ENCODE measurements at places on chromosomes 1 and 21.
A peak's percentile ranks its signal among the peaks of the same experiment; 100 is the strongest.

GRCh38 chr1:23896491-23896890 lies 16.7 kb downstream of the CNR2 start:
- no peak for DNase-seq

GRCh38 chr1:197924516-197925123 lies 7.4 kb downstream of the LHX9 start:
- DNase-seq: no peak

GRCh38 chr1:37537378-37537777 lies 16.7 kb downstream of the SNIP1 start:
- DNase-seq: no peak

GRCh38 chr1:8879922-8880676 lies 1.6 kb upstream of the ENO1 start:
- peak; percentile 26 for DNase-seq

- no peak for DNase-seq
Measured at GRCh38 chr1:236204656-236205055, 62.3 kb downstream of the GPR137B start.

DNA sequence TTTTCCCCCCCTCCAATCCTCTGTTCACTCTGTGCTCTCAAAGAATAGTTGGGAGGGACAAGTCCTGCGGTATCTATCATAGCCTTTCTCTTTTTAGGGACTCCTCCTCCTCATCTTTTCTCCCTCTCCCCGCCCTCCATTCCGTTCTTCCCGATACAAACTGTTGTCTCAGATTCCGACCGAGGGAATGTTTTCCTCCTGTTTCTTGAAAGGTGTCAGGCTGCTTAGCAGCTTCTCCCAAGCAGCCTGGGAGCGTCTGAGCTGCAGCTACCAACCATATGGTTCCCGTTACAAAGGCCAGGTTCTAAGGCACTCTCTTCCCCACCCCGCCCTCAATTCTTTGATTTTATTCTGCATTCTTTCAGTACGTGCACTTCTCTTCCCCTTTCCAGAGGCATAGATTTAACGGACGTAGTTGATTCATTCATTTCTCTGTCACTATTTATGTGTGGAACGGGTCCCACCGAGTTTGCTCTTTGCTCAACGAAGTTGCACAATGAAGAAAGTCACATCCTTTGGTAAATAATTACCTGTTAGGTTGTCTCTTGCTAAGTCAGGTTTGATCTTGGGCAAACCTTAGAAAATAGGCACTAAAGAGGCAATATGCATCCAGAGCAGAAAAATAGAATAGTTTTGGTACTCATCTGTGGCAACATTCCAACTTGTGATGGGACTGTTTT lies 2.8 kb downstream of the ADGRL2 start:
- DNase-seq: no peak

DNA sequence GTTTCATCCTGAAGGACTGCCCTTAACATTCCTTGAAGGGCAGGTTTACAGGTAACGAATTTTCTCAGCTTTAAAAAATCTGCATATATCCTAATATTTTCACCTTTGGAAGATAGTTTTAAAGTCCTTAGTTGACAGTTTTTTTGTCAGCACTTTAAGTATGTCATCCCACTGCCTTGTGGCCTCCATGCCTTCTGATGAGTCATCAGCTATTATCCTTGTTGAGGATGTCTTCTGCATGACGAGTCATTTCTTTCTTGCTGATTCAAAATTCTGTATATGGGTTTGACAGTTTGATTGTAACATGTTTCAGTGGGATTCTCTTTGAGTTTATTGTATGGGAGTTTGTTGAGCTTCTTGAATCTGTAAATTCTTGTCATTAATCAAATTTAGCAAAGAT lies 500.6 kb downstream of the DISC1 start:
- no peak for DNase-seq

DNA sequence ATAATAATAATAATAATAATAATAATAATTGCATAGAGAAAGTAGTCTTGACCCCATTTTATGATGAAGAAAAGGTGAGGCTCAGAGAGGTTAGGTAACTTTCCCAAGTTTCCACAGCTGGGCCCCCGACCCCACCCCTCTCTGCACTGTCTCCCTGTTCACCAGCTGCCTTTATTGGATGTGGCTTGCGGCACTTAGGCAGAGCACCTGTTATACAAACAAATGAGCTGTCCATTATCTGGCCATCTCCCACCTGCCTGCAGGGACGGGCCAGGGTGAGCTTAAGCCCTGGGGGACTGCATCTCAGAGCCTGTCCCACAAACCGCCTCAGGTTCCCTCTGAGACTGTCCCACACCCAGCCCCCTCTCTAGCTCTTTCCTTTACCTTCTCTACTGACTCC lies 10.1 kb upstream of the EFNA1 start:
- no peak for DNase-seq

GRCh38 chr1:226021401-226021800 lies 22.3 kb upstream of the SDE2 start:
- DNase-seq: no peak

- no peak for DNase-seq
Measured at GRCh38 chr21:45211661-45212060, 76.0 kb downstream of the POFUT2 start.

DNA sequence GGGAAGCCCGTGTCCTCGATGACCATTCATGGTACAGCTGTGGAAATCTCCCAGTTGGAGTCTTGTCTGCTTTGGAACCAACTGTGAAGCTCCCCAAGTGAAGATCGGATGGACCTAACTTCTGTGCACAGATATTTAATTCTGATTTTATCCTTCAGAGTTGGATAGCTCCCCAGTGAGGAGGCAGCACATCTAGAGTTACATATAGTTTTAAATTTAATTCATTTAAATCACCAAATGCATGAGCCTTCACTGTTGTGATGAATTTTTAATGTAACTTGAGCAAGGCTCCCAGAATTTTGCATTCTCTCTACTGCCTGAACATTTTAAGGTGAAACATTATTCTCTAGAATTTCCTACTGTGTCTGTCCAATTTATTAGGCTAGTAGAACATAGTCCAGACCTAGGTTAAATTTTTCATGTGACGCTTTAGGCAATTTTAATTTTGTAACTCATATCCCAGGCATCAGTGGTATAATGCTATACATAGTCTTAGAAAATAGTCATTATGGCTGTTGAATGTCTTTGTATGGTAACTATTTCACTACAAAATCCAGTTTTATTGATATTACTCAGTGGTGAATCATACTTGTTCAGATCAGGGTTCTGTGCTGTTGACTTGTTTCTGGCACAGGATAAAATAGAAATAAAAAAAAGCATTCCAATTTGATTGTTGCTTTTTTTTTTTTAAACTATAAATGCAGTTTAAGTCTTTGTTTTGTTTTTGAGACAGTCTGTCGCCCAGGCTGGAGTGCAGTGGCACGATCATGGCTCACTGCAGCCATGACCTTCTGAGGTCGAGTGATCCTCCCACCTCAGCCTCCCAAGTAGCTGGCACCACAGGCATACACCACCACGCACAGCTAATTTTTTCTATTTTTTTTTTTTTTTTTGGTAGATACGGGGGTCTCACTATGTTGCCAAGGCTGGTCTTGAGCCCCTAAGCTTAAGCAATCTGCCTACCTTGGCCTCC lies 66.9 kb downstream of the PRDM2 start:
- no peak for DNase-seq

DNA sequence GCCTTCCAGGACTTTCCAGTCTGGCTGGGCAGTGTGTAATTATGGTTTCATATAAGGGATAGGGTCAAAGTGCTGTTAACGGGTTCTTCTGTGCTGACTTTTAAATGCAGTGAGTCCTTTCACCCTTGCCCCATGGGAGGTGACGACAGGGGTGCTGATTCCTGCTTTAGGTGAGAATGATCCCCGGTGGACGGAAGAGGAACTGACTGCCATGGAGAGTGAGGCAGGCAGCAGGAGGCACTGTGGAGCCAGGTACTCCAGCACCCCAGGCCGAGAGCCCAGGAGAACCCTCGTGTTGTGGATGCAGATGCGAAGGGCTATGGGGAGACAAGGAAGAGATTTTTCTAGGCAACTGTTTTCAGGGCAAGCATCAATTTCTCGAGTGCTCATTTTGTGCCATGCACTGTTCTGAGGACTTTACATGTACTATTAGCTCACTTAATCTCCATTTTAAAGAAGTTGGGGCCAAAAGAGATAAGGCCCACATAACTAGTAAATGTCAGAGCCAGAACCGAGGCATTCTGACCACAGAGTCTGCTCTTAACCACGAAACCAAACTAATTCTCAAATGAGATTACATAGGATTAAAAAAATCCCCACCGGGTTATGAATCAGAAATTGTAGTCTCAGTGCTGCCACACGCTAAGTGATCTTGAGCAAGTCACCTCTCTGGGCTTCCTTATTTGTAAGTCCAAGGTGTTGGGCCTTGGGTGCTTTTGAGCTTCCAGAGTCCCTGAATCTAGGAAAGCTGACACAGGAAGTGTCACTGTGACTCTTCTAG lies 28.2 kb downstream of the STPG1 start:
- no peak for DNase-seq
